Gastroesophageal sphincter (tissue), 4 donors: ENCODE measurements at places on chromosomes 2 and 18. TPM values are rescaled to one million over a fixed set of nuclear protein-coding genes. Genes with fewer than 3 reads are reported as not detected.

LIMS4 gene
- total RNA-seq = 4.7 TPM

NCOA1 gene
- total RNA-seq = 48.1 TPM

DNA sequence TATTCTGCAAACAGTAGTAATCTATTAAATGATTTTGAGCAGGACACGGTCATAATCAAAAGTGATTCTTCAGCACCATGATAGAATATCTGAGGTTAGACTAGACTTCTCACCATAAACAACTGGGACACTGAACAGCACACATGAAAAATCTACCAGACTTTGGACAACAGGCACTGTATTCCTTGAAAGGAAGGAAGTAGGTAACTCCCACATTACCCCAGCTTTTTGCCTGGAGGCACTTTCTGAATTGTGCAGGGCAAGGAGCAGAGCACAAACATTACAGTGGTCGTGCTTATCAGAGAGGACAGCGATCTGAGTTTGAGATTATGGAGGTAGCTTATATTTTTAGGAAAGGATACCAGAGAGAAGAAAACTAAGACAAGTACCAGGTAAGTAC lies 25.3 kb upstream of the IL1RL1 start:
- no peak for ATAC-seq

RFTN2 gene
- total RNA-seq = 7.4 TPM

- no peak for ATAC-seq
Measured at GRCh38 chr2:83633423-83633822, 825.7 kb downstream of the SUCLG1 start.

- ATAC-seq = no peak
Measured at GRCh38 chr2:173770947-173771678, 194.1 kb downstream of the SP3 start.

GRCh38 chr2:67055387-67056304 lies 341.5 kb upstream of the ETAA1 start:
- ATAC-seq = no peak
